Stimulated activated CD4-positive, alpha-beta T cell treated with anti-CD3 and anti-CD28 coated beads, TNF-alpha, amount 100 ng/mL, for 24 hours (primary cell): ENCODE measurements at places on chromosomes 1 and 21.

GRCh38 chr1:219257751-219258150 is 84.1 kb downstream of the LYPLAL1 start:
- no peak for DNase-seq

DNA sequence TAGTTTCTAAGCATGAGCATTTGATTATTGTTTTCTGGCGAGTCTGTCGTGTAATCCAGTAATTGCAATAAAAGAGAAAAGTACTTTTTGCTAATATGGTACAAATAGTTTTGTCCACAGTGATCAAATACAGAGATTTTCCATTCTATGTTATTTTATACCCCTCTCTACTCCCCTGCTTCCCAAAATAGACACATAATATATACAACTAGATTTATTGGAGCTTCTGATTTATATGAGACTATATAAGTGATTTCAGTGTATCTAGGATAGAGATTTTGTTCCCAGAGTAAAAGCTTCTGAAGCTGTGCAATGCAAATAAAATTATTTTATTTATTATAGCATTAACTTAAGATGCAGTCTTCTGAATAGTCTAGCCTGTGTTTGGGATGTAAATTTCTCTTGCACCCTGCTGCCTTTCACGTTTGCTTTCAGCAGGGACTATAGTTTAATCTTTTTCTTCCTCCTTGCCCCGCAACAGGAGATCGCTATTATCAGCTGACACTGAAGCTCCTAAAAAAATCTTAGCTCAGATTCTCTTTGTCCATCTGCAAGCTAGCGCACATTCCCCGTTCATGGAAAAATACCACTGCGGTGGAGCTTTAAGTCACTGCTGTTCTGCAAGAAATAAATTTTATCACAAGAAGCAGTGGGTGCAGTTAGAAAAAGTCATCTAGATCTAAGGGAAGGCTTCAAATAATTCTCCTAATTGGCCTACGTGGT is 273.3 kb downstream of the DISC1 start:
- DNase-seq: no peak

- DNase-seq: no peak
Measured at GRCh38 chr1:160346958-160347357, 3.8 kb downstream of the NCSTN start.

- no peak for DNase-seq
Measured at GRCh38 chr21:46005481-46005881, 23.9 kb downstream of the COL6A1 start.

- no peak for DNase-seq
Measured at GRCh38 chr1:88061492-88062177, 622.4 kb upstream of the PKN2 start.

DNA sequence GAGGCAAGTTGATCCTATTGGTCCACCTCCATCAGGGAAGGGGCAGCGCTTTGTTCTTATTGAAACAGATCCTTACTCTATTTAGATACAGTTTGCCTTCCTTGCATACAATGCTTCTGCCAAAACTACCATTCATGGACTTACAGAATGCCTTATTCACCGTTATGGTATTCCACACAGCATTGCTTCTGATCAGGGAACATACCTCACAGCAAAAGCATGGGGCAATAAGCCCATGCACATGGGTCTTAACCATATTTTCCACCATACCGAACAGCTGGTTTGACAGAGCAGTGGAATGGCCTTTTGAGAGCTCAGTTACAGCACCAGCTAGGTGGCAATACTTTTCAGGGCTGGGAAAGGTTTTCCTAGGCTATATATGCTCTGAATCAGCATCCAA is 544.8 kb upstream of the ADGRL4 start:
- no peak for DNase-seq

GRCh38 chr1:198424441-198424840 is 116.0 kb downstream of the ATP6V1G3 start:
- no peak for DNase-seq

GRCh38 chr1:174090471-174090870 is 68.3 kb upstream of the RC3H1 start:
- DNase-seq: no peak

GRCh38 chr1:58986996-58987767 is 203.3 kb upstream of the JUN start:
- DNase-seq: no peak
